ENCODE measurements at places on chromosomes 7 and 10. TPM values are rescaled to one million over a fixed set of nuclear protein-coding genes. Genes with fewer than 3 reads are reported as not detected.

- DNase-seq = no peak
These were observed 31.2 kb upstream of the MNX1 start for GRCh38 chr7:157041514-157042277.

- no peak for DNase-seq
These were observed 293.5 kb downstream of the GPAM start for GRCh38 chr10:111890046-111890445.

DNA sequence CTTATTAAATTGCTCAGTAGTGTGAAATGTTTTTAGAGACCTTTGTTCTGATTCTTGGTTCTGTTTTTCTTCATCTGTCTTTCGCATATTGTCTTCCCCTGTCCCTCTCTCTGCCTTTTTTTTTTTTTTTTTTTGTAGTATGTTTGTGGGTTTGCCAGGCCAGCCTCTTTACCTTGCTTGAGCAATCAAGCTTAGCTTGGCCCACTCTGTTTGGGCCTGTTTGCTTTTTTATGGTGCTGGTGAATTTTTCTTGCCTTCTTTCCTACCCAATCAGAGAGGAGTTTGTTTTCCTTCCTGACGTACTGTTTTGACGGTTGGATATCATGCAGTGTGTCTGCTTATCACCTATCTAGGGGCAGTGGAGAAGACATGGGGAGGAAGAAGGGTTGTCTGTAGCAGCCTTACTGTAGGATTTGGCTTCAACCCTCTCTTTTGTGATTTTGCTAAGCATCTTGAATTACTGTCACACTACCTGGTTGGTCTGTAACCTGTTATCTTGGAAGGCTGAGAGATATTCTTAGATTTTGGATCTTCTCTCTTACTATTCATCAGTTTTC, 64.0 kb downstream of the BBS9 start:
- DNase-seq = no peak

The C10orf105 gene
- total RNA-seq = 0.18 TPM

DNA sequence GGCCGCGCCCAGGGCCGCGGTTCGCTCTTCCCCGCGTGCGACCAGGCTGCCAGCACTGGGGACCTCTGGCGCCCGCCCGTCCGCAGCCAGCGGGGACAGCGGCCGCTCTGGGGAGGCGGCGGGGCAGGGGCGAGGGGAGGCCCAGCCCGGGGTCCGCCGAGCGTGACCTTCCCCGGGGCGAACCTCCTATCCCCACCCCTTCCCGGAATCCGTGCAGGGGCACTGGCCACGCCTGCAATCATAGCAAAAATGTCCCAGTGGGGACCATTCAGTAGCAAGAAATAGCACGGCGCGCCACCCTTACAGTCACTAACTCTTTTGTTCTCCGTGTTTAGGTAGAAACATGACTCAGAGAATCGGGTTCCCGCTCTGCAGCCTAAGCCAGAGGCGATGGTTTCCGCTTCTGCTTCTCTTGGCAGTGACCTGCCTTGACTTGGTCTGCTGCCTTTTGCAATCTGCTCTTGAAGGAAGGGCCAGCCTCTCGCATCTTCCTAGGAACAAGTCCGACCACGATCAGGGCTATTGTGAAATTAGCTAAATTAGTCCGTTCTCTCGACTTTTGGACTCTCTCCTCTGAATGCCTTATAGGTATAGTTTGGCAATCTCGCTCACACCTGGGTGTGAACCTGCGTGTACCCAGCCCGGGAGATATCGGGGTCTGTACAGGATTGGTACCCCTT, 79.3 kb upstream of the ACBD5 start:
- peak; percentile 8 for DNase-seq

Data from activated T-cell treated with anti-CD3 and anti-CD28 coated beads, Interleukin-2, amount 50 U/mL, for 4 hours (primary cell).